HepG2 (cell line): ENCODE measurements at places on chromosomes 3 and 15. TPM values are rescaled to one million over a fixed set of nuclear protein-coding genes. Genes with fewer than 3 reads are reported as not detected.

The PRRT3 gene
- total RNA-seq = 0.29 and 0.44 TPM in 2 replicates

DNA sequence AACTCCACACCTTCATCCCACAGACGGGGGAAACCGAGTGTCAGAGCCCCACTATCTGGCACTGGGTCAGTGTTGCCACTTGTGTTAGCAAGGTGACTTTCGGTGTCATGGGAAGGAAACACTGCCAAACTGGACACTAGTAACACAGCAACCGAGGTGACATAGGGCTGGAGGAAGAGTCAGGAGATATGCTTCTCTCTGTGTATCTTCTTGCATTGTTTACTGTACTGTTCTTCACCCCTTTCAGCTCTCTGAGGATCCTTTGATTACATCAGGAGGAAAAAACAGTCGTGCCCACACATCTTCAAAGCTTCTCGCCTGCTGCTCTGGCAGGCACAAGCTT, 109.4 kb upstream of the RAD18 start:
- no peaks in the 10 kb centered on the region for H3K36me3 ChIP-seq
- H3K4me3 ChIP-seq = no peak overlapping the region
- no peaks in the 10 kb centered on the region; the same call in 1 of the 2 replicates for H3K27me3 ChIP-seq
- no peaks in the 10 kb centered on the region for H3K4me1 ChIP-seq
- DNase-seq = no peak
- H3K27ac ChIP-seq = no peak overlapping the region

The FETUB gene
- total RNA-seq = 1.3 and 2.1 TPM in 2 replicates

The ECE2 gene
- total RNA-seq = not detected in 2 replicates

- no peak overlapping the region for H3K27ac ChIP-seq
- DNase-seq = no peak
- no peak overlapping the region for H3K4me3 ChIP-seq
- H3K36me3 ChIP-seq = no peaks in the 10 kb centered on the region
- no peaks in the 10 kb centered on the region for H3K4me1 ChIP-seq
These were observed 350.3 kb downstream of the DOCK3 start for GRCh38 chr3:51024765-51025632.

The CD276 gene
- total RNA-seq = 32.4 and 55.2 TPM in 2 replicates

The OPA1 gene
- 78.5 and 126 TPM in 2 replicates for total RNA-seq

DNA sequence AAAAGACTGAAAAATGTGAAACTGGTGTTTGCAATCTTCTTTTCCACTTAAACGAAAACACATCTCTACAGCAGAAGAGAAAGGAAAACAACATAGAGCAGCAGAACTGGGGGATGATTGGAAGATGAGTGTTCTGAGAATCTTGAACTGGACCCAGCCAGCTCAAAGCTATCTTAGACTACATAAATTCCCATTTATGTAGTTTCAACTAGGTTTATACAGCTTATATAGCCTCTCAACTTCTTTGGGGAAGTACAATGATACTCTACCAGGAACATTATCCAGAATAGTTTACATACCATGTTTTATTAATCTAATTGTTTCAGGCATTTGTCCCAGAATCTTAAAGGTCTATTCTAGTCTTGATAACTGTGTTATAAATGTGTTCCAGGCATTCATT, 658.2 kb upstream of the LMCD1 start:
- no peaks in the 10 kb centered on the region for H3K36me3 ChIP-seq
- H3K4me1 ChIP-seq = no peaks in the 10 kb centered on the region
- H3K27me3 ChIP-seq = no peaks in the 10 kb centered on the region
- no peak for DNase-seq

DNA sequence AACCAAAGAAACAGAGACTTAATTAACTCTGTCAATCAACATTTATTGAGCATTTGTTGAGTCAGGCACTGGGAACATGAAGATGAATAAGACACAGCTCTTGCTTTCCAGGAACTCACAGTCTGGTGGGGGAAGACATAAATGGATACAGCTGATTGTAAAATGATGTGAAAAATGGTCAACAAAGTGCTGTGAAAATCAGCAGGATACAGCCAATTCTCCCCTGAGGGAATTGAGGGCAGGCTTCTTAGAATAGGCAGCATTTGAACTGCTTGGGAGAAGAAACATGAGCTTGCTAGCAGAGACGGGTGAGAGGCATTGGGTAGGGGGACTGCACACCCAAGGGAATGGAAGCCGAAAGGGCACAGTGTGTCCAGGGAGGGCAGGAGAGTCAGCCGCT, 41.1 kb downstream of the MFSD1 start:
- H3K27ac ChIP-seq = no peak overlapping the region
- no peaks in the 10 kb centered on the region; the same call in 1 of the 2 replicates for H3K27me3 ChIP-seq
- peaks cover 6% of the 10 kb centered on the region for H3K4me1 ChIP-seq
- DNase-seq = no peak
- no peaks in the 10 kb centered on the region for H3K36me3 ChIP-seq
- no peak overlapping the region for H3K4me3 ChIP-seq

- DNase-seq = no peak
- no peaks in the 10 kb centered on the region for H3K36me3 ChIP-seq
- H3K27me3 ChIP-seq = peaks cover 4% of the 10 kb centered on the region
- H3K4me3 ChIP-seq = no peak overlapping the region
- H3K27ac ChIP-seq = no peak overlapping the region
These were observed 15.0 kb upstream of the CACNA2D2 start for GRCh38 chr3:50518436-50518835.

The CLEC3B gene
- total RNA-seq = not detected in 2 replicates

The CELSR3 gene
- 3.2 and 5.4 TPM in 2 replicates for total RNA-seq

DNA sequence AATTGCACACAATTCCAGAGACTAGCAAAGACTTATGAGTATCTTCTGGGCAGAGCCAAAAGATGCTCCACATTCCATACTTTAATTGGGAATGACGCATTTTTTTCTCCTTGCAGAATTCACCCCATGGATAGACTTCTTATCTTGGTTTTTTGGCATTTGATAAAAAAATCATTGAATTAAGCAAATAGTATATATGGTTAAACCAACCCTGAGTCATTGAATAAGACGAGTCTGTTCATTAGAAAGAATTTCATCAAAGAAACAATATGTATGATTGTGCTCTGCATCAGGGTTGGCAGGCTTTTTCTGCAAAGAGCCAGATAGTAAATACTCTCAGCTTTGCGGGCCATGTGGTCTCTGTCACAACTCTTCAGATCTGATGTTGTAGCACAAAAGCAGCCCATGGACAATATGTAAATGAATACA, 9.2 kb upstream of the PDZRN3 start:
- no peaks in the 10 kb centered on the region for H3K36me3 ChIP-seq
- no peaks in the 10 kb centered on the region for H3K27me3 ChIP-seq
- DNase-seq = no peak
- no peak overlapping the region for H3K4me3 ChIP-seq
- no peak overlapping the region for H3K27ac ChIP-seq
- no peaks in the 10 kb centered on the region for H3K4me1 ChIP-seq

- no peak for DNase-seq
- H3K4me3 ChIP-seq = no peak overlapping the region
- no peak overlapping the region for H3K27ac ChIP-seq
- no peaks in the 10 kb centered on the region for H3K4me1 ChIP-seq
These were observed 562.1 kb downstream of the IGSF11 start for GRCh38 chr3:118472586-118472985.

The HRG gene
- 0.11 TPM in 1 of 2 replicates, not detected in the other for total RNA-seq

DNA sequence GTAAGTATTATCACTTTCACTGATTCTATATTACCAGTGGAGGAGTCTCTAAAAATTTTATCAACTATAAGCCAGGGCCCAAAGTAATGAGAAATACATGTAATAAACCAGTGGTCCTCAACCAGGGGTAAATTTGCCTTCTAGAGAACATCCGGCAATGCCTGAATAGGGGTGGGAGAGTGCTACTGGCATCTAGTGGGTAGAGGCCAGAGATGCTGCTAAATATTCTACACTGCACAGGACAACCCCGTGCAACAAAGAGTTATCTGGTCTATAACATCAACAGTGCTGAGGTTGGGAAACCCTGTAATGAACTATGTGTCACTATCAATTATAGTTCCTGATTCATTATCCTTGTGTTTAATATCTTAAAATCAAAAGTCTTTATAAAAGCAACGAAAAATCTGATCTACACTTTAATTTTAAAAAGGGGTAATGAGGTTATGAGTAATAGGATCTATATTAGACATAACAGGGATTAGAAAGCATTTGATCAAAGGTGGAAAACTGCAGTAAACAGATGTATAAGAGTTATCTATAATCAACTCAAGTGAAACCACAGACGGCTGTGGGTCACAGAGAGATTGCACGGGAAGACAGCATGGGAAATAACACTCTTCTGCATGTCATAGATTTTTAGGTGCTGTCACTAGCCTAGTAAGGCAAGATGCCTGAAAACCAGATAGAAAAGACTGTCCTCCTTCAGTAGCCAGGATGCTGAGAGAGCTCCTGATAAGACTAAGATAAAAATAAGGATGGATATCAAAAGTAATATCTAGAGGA, 2.0 kb downstream of the LYSMD2 start:
- H3K27me3 ChIP-seq = no peaks in the 10 kb centered on the region; the same call in 1 of the 2 replicates
- DNase-seq = no peak
- no peaks in the 10 kb centered on the region for H3K4me1 ChIP-seq
- H3K27ac ChIP-seq = no peak overlapping the region
- H3K36me3 ChIP-seq = no peaks in the 10 kb centered on the region

The A4GNT gene
- not detected in 2 replicates for total RNA-seq

DNA sequence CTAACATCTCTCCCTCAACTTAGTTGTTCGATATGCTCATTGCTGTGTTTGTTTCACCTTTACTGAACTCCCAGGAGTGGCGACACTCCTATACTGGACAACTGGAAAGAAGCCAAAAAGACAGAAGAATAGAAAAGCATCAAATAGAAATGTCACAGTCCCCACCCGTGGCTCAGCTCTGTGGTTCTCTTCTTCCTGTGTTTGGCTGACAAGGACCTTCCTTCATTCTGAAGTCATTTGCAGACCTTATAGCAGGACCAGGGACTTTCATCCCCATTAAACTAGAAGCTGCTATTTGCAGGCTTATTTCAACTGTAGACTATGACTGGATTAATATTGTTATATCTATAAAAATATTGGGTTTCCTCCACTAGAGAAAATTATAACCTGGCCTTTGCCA, 125.9 kb downstream of the NECTIN3 start:
- H3K36me3 ChIP-seq = no peaks in the 10 kb centered on the region
- H3K27me3 ChIP-seq = no peaks in the 10 kb centered on the region
- no peaks in the 10 kb centered on the region for H3K4me1 ChIP-seq
- no peak overlapping the region for H3K4me3 ChIP-seq

The CD80 gene
- total RNA-seq = not detected in 2 replicates
